ENCODE measurements at places on chromosomes 3 and 15. TPM values are rescaled to one million over a fixed set of nuclear protein-coding genes. Genes with fewer than 3 reads are reported as not detected.

- no peak for DNase-seq
These were observed 98.9 kb downstream of the UACA start for GRCh38 chr15:70664494-70664893.

DNA sequence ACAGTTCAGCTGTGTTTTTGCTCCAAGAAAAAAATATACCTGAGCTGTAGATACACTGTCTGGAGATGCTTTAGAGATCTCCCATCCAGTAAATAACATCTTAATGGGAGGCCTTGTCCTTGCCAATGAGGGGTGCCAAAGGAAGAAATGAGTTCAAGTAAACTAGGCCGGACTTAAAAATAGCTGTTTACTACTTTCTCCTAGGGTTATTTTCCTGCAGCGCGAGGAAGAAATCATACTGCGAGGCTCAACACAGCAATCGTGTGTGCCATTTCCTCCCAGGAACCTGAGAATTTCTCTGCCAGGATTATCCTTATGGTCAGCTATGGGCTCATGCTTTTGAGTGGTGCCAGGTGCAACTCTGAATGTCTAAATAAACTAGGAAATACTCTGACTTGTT, 71.9 kb downstream of the CMTM8 start:
- DNase-seq: no peak

GRCh38 chr3:132605374-132605792, 8.3 kb downstream of the ACKR4 start:
- DNase-seq: no peak

- no peak for DNase-seq
These were observed 19.1 kb upstream of the DNAAF4 start for GRCh38 chr15:55527150-55527549.

DNA sequence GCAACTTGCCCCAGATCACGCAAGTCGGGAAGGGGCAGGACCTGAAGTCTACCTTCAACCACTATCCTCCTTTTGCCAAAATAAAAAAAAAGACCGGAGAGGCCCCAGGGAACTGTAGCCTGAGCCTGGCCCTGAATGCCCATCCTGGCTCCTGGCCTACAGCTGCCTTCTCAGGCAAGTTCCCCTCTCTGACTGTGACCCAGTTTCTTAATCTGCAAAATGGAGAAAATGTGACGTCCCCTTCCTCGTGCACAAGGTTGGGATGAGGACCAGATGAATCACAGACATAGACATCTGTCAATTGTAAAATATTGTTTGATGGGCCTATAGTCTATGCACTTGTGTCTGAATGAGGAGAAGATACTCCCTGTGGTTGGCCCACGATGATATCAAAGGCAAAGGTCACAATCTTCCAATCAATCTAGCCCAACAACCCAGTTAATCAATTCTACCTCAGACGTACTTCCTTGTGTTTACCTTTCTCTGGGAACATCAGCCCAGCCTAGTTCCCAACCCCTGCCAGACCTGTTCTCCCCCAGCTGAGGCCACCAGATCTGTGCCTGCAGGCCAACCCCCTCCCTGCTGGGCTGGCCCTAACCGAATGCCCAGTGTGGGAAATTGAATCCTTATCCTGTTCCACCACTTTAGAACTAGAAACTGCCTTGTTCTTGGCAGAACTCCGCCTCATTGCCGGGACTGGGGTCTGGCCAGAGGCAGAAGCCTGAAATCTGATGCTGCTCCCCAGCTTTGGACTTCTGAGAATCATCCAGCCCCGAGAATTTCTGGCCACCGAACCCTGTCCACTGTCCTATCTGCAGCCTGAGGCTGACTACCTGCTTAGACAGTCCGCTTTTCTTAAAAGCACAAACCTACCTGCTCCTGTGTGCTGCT, 101.8 kb upstream of the LIPC start:
- no peak for DNase-seq

DNA sequence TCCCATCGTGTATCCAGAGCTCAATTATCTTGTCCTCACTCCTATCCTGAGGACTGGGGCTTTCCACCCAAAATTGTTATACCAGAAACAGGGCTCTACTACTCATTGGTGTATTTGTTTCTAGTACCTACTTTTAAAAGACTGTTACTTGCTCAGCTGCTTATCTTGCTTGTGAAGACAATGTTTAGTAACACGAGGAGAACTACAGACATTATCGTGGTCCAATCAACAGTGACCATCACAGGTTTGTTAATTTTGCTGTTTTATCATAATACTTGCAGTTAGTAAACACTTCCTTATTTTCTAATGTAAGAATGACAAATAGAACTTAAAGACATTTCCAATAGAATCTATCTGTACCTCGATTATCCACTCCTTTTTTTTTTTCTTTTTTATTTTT, 13.5 kb downstream of the LRCH3 start:
- DNase-seq: no peak

GRCh38 chr3:172201136-172201869, 161.9 kb downstream of the FNDC3B start:
- peak; percentile 75 for DNase-seq

DNA sequence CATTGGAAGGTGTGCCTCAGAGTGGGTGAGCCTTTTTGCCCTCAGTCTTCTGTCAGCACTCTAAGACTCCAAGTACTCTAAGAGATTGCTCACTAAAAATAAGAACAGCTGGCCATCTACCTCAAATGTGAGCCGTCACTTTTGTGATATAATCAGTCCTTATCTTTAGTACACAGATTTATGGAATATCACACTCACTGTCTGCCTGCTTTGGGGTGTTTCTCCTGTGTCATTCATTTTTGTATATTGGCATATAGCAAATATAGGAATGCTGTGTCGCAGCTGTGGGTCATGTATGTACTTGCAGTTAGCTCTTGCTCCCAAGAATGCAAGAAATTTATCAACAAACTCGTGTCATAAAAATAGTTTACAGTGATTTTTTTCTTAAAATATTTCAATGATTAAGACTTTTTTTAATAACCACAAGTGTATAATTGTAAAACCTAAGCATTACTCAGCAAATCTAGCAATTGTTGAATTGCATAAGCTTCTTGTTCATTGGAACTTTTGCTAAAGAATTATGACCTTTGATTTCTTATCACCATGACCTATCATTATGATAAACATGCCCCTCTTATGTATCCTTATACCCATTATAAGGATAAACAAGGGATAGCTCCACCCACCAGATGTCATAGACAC, 18.8 kb downstream of the SETD5 start:
- no peak for DNase-seq

- peak; percentile 83 for DNase-seq
These were observed at the start of gene ITGB5 for GRCh38 chr3:124887177-124887931. TSS of gene ITGB5 (minus strand) at chr3:124887365. CDS start at chr3:124887000, 365 bp downstream.

GRCh38 chr15:88865498-88866099, 29.7 kb downstream of the HAPLN3 start:
- no peak for DNase-seq

GRCh38 chr15:76846782-76847181, 58.4 kb downstream of the SCAPER start:
- no peak for DNase-seq

GRCh38 chr3:70358978-70359580, 46.6 kb upstream of the MDFIC2 start:
- DNase-seq: no peak

GRCh38 chr15:36653851-36654250, 74.4 kb downstream of the CDIN1 start:
- no peak for DNase-seq

DNA sequence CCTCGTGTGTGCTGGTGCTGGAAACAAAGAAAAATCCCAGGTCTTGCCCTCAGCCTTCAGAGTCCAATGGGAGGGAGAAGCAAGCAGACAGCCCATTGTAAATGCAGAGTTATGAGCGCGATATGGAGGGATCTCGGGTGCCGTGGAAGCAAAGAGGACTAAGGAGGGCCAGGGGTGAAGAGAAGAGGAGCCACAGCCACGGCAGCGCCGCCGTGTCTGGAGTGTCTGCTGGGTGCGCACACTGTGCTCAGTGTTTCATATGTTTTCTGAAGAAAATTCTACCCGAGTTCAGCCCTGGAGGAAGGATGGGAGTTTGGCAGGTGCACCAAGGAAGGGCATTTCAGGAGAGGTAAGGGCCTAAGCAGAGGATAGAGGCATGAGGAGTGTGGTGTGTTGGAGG, 35.7 kb upstream of the NR2C2 start:
- no peak for DNase-seq

- peak; percentile 70 for DNase-seq
These were observed at the start of gene GASK1A for GRCh38 chr3:42979044-42979972. TSS of gene GASK1A (plus strand) at chr3:42979311. CDS start at chr3:42979643, 332 bp downstream.

- DNase-seq: no peak
These were observed 50.2 kb downstream of the SMAD3 start for GRCh38 chr15:67115586-67115969.

DNA sequence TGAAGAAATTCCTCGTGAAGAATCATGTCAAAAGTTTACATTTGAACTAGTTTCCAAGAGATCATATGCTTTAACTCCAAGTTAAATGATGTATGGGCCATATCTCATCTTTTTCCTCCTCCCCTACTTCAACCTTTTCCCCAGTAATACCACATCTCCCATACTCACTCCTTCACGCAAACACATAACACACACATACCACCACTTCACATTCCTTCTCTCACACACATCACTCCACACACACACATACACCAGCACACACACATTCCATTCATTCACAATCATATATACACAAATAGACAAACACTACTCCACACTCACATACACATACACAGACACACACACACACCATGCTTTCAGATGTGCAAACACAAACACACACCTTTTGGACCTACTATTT, 769.0 kb upstream of the NR2F2 start:
- no peak for DNase-seq

Gene LYZL4
- total RNA-seq: not detected

Gene BFSP2
- not detected for total RNA-seq

Gene CHST2
- 4.9 TPM for total RNA-seq

Gene LXN
- 49.7 TPM for total RNA-seq

All from uterus (tissue), 4 donors.